ENCODE measurements at places on chromosomes 4 and X.

- DNase-seq, result no peak
Observed at GRCh38 chr4:56764775-56765174, 56.7 kb downstream of the SPINK2 start.

- DNase-seq, result no peak
Observed at GRCh38 chr4:60953826-60954225, 246.3 kb upstream of the ADGRL3 start.

DNA sequence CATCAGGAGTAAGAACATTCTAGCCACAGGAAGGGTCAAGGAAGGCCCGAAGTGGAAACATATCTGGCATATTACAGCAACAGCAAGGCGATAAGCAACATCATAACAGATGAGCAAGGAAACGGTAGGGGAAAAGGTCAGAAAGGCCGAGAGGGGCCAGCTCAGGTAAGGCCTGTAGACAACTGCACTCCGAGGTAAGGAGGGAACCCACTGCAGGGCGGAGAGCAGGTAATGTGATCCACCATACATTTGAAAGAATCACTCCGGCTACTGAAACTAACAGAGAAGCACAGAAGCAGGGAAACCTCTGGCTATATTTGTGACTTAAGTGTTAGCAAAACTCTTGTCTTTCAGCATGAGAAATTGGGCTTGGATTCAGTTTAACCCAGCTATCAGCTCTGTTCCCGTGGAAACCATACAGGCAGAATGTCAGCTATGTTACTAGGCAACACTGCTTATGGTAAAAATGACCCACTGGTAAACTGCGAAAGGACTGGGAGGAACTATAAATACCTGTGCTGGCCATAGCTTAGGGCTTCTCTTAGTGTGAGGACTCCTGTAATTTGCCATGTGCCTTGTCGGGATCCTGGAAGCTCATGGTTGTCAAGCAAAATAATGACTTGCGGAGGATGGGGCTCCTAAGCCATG, 31.0 kb downstream of the FRYL start:
- no peak for DNase-seq

DNA sequence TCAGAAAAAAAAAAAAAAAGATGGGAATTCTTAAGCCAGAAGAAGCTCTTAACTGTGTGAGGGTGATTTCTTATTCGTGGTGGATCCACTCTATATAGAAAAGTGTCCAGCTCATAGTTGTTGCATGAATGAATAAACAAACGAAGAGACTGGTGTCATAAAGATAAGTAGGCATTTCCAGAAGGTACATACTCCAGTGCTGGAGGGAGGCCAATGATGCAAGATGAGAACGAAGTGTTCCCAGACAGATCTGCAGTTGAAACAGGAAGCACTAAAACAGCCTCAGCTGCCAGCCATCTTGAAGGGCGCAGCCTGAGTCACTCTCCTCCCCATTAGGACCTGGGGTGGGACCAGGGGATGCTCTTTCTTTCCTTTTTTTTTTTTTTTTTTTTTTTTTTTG, 47.4 kb upstream of the HOPX start:
- DNase-seq, result no peak

GRCh38 chr4:107993969-107994368, 4.3 kb downstream of the HADH start:
- DNase-seq, result no peak

Measured in activated CD4-positive, alpha-beta memory T cell treated with anti-CD3 and anti-CD28 coated beads, Interleukin-2, amount 10 ng/mL, durations not matched to agents 7 days and 5 days (primary cell).